ENCODE measurements at places on chromosomes 13 and 19. TPM values are rescaled to one million over a fixed set of nuclear protein-coding genes. Genes with fewer than 3 reads are reported as not detected.

The ZNF304 gene
- 13.0 TPM for total RNA-seq

The CLEC17A gene
- total RNA-seq = not detected

The LGALS14 gene
- total RNA-seq = not detected

The FUT6 gene
- total RNA-seq = not detected

The EXOSC5 gene
- 25.5 TPM for total RNA-seq

The ZNF345 gene
- total RNA-seq = 3.5 TPM

The KDELR1 gene
- 205 TPM for total RNA-seq

The PRR20D gene
- not detected for total RNA-seq

The SLAIN1 gene
- total RNA-seq = 0.91 TPM

The BRSK1 gene
- 6.3 TPM for total RNA-seq

The CACNG8 gene
- total RNA-seq = 0.52 TPM

The MEDAG gene
- 13.6 TPM for total RNA-seq

The CXCL17 gene
- not detected for total RNA-seq

The COL5A3 gene
- 7.7 TPM for total RNA-seq

The FCGBP gene
- not detected for total RNA-seq

The DAND5 gene
- not detected for total RNA-seq

The TUBA3C gene
- total RNA-seq = not detected

The SERPINE3 gene
- total RNA-seq = not detected

The PRX gene
- 2.9 TPM for total RNA-seq

The KLK13 gene
- not detected for total RNA-seq

The CEACAM7 gene
- total RNA-seq = not detected

The SIAH3 gene
- total RNA-seq = 0.08 TPM

The ADGRE1 gene
- not detected for total RNA-seq

The ZNF160 gene
- 10.6 TPM for total RNA-seq

The PLD3 gene
- 469 TPM for total RNA-seq

The ZNF835 gene
- 0.64 TPM for total RNA-seq

The FFAR1 gene
- not detected for total RNA-seq

The CEBPA gene
- total RNA-seq = 0.80 TPM

The ASF1B gene
- 26.4 TPM for total RNA-seq

The ARHGEF7 gene
- total RNA-seq = 38.3 TPM

The NDUFA11 gene
- 275 TPM for total RNA-seq

The PRODH2 gene
- not detected for total RNA-seq

The AMER2 gene
- not detected for total RNA-seq

The LRG1 gene
- under 0.01 TPM for total RNA-seq

The ZNF582 gene
- total RNA-seq = 1.2 TPM

The TEX101 gene
- not detected for total RNA-seq

The OVOL3 gene
- total RNA-seq = not detected

The MPND gene
- total RNA-seq = 4.3 TPM

The URAD gene
- not detected for total RNA-seq

The TICAM1 gene
- total RNA-seq = 5.1 TPM

The KCNN4 gene
- not detected for total RNA-seq

The SIGLEC12 gene
- total RNA-seq = not detected
